Retina (tissue), 1 donor: ENCODE measurements at places on chromosomes 5 and 9.
A peak's percentile ranks its signal among the peaks of the same experiment; 100 is the strongest.

GRCh38 chr5:53426512-53426830 is 54.0 kb upstream of the FST start:
- DNase-seq: no peak

- no peak for DNase-seq
These were observed at the start of gene PCDHA12 for GRCh38 chr5:140875085-140876065. Gene PCDHA12 (plus strand): TSS chr5:140875308. CDS start chr5:140875473, 165 bp downstream.

DNA sequence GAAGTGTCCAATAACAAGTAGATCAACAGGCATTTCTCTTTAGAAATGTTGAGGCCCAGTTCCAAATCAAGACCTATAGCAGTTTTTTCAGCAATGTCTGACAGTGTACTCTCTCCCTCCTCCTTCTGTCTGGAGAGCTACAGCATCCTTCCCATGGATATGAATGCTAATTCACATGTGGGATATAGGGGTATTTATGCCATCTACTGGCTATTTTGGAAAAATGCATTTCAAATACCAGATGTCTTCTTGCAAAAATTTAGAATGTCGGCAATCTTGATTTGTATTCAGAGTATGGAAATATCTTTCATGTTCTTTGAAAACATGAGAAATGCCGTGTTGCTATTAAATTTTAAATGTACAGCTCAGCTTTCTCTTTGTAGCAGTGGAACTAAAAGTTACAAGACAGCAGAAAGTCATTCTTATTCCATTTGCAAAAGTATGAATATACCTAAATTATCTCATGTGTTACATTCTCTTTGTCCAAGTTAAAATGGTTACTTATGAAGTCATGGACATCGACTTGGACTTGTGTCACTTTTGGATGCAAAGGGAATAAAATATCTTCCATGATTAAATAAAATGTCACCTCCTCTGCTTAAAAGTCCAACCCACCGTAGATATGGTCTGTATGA is 647.8 kb downstream of the TAF11L14 start:
- peak; percentile 43 for DNase-seq

DNA sequence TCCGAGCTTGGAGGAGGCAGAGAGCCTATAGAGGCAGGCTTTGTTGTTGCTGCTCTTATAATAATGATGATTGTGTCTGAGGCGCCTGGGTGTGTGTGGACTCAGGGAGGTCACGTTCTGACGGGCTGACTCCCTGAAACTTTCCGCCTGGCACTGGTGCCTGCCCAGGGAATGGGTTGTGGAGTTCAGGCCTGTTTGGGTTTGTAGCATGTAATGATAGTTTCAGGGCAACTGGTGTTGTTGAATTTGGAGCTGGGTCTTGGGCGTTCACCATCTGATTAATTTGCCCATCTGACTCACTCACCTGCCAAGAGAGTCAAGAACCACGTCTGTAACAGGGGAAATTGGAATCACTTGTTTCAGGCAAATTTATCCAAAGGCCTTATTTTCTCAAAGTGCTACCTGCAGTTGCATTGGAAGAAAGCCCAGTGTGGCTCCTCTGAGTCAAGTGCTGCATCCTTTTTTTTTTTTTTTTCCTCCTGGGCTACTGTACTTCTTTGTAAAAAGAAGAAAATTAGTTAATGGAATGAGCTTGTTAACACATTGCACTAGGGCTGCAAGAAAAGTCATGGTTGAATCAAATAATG is 386.5 kb downstream of the GADD45G start:
- no peak for DNase-seq

DNA sequence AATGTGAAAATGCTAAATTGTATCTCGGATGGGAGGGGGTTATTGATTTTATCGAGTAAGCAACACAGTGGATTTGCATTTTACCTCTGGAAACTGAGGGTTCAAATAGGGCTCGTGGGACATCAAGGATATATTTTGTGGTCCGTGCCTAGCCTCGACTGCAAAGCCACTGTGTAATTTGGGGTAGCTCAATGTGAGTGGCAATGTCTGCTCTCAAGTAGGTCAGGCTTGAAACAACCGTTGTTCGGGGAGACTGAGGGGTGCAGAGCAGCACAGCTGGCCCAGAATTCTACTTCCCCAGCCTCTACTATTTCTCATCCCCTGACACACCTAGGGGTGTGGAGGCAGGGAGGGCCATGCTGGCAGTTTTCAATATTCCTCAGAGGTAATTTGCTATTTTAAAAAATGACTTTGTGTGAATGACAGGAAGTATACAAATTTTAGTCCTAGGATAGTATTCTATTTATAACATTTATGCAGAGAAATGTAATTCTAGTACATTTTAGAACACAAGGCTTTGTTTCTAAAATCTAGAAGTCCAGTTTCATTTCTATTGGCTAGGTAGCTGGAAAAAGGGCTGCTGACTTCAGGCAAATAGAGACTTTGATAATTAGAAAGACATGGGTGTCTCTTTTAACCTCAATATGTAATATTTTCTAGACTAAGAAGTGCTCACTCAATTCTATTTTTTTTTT is 1.4 kb upstream of the DAB2 start:
- peak; percentile 13 for DNase-seq

GRCh38 chr5:65808818-65809217 is 86.8 kb downstream of the NLN start:
- no peak for DNase-seq

GRCh38 chr9:128901822-128902221 is 19.0 kb upstream of the PHYHD1 start:
- no peak for DNase-seq

- DNase-seq: no peak
These were observed 59.8 kb upstream of the TBC1D9B start for GRCh38 chr5:179967489-179967888.

GRCh38 chr9:70921136-70921535 is 200.3 kb downstream of the TRPM3 start:
- DNase-seq: peak; percentile 28

- no peak for DNase-seq
These were observed 28.8 kb downstream of the NR3C1 start for GRCh38 chr5:143374496-143375217.

GRCh38 chr9:69589156-69589555 is 83.0 kb downstream of the APBA1 start:
- DNase-seq: no peak

DNA sequence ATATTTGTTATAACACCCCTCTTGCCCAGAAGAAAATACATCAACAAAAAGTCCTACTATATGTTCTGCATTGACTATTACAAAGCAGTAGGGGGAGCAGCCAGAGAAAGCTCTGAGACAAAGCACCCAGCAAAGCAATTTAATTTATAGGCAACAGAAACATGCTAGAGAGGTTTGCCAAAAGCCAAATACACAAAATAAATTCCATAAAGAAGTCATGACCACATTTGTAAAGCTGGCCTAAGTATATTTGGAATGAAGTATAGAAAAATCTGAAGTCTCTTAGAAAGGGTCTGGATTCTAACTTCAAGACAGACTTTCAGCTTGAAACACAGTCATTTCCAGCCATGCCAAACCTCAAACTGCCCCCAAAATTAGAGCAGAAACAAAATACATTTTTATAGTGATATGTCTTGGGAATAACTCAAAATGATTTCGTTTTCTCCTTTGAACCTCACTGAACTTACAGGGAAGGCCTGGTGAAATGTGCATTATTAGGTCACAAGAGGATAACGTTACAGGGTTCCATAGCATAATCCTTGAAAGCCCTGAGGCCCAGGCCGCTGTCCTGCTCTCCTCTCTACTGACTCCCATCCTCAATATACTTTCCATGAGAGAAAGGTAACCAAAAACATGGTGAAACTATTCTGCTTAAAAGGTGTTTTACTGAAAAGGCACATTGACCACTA is 451.8 kb downstream of the RAB3C start:
- DNase-seq: peak; percentile 25

GRCh38 chr5:94784536-94785505 is 166.4 kb downstream of the SLF1 start:
- DNase-seq: no peak

GRCh38 chr9:91253488-91253887 is 108.2 kb downstream of the AUH start:
- no peak for DNase-seq

DNA sequence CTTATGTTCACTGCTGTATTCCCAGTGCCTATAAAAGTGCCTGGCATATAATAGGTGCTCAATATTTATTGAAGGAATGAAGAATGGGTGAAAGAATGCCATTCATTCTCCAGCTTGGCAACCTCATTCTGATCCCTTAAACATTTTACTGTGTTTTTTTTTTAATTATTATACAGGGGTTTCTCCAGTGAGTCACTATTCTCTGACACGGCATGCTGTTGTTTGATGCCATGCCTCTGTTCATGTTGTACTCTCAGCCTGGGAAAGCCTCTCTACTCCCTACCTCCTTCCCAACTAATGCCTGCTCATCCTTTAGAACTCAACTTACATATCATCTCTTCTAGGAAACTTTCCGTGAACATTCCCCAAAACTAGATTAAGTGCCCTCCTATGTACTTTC is 70.2 kb upstream of the PHF24 start:
- DNase-seq: no peak

DNA sequence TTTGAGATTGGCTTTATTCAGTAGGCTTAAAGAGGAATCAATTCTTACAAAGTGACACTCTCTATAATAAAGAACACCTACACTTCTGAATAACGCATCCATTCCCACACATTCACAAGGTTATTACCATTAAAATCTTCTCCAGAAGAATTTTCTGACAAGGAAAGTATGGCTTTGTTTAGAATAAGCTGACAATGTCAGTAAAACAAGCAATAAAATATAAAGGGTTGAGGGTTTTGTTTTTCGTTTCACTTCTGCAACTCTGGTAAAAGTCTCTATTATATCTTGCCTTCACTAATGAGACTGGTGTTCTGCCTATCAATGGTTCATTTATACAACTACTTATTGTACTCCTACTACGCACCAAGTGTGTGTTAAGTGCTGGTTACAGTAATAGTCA is 169.7 kb downstream of the NFIB start:
- no peak for DNase-seq

DNA sequence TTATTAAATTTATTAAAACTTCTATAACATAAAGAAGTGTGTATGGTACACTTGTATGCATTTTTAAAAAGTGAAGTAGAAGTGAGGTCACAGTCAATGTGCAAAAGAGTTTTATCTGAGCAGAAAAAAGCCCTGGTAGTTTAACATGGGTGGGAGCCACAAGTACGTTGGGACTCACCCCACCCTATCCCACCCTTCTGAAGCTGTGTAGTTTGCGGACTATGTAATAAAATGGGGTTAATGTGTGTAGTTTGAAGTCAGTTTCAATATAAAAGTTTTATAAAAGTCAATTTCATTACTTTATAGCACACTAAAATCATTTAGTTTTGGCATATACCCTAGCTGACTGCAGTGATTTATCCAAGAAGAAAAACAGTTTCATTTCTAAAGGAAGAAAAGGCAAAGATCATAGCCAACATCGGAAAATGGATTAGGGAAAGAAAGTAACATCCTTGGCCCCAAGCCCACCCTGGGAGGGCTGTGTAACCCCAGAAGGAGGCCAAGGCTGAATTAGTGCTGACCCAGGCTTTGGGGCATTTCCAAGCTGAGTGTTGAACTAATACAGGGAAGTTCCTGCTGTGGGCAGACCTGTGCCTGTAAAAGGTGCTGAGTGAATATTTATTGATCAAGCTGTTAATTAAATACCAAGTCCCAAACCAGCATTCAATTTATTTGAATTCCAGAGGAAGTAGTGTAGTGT is 398.6 kb upstream of the ADAMTSL1 start:
- no peak for DNase-seq

DNA sequence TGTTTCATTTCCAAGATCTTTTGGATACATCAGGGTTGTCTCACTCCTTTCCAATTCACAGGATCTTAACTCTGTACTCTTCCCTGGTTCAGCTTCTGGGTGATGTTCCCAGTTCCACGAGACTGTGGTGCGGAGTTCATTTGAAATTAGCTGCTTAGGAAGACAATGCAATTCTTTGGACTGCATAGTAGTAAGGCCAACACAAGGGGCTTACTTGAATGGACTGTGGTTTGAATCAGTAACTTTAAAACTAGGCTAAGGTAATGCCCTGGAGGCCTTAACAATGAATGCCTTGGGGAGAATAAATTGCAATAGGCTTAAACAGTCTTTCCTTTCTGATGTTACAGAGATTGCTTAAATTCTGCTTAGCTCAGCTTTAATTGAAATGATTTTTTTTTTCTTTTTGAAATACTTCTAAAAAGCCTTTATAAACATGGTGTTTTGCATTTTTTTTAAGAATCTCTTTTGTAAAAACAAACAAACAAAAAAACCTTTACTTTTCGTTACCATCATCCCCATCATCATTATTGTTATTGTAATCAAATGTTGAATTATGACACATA is 133.8 kb upstream of the MEF2C start:
- DNase-seq: no peak

DNA sequence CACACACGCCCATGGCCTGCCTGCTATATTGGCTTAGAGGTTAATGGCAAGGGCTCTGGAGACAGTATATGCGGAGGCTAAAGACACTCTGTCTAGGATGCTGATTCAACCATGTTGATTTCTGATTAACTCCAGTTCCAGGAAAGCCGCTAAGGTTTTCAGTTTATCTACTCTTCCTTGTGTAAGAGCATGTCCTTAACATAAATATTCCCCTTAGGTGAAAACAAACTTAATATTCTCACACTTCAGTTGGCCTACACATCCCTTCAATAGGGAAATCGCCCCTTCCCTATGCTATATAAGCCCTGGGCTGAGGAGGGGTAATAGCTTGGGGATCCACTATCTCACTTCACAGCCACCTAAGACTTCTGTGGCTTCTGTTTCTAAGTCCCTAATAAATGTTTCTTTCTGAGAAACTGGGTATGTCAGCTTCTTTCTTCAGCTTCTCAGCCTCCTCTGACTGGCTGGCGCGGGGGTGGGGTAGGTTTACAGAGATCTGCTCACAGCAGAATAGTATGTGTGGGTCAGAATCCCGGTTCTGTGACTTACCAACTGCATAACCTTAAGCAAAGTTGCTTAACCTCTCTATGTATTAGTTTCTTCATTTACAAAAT is 4.3 kb upstream of the GPX3 start:
- no peak for DNase-seq

GRCh38 chr5:119344231-119344630 is 11.6 kb upstream of the TNFAIP8 start:
- no peak for DNase-seq

DNA sequence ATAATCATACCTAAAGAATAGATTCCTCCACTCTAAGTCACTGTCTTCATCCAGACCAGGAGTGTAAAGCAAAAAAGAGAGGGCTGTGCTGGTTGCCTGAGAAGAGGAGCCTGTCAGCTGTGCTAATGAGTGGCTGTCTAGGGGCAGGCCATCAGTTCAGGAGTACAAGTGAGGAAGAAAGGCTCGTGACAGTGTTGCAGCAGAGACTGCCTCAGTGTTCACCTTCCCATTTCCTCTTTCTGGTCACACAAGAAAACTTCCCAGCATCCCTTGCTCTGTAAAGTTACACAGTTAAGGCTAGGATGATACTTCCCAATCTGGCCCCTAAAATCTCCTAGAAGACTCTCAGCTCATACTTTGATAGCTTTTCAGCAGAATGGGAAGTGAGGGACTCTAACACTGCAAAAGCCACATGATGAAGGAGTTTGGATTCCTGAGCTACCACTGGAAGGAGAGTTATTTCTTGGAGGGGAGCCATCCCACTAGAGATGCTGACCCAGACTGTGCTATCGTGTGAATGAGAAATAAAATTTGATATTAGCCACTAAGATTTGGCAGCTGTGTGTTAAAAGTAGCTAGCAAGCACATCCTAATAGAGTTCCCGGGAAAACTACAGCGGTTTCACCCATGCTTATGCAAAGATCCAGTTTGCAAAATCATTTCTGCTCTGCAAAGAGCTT is 67.1 kb downstream of the ADAMTS12 start:
- no peak for DNase-seq
